ENCODE measurements at places on chromosomes 11 and 22. TPM values are rescaled to one million over a fixed set of nuclear protein-coding genes. Genes with fewer than 3 reads are reported as not detected.
A peak's percentile ranks its signal among the peaks of the same experiment; 100 is the strongest.

GRCh38 chr11:131889146-131889577 lies 518.7 kb downstream of the NTM start:
- peak; percentile 56 for DNase-seq
- peak overlapping the region; percentile 91 for H3K27ac ChIP-seq
- peaks cover 35% of the 10 kb centered on the region for H3K4me1 ChIP-seq
- H3K36me3 ChIP-seq: no peaks in the 10 kb centered on the region

The TANGO2 gene
- 15.0 TPM for total RNA-seq

- no peak for DNase-seq
- H3K36me3 ChIP-seq: no peaks in the 10 kb centered on the region
- H3K4me3 ChIP-seq: no peak overlapping the region
- H3K27ac ChIP-seq: no peak overlapping the region
- H3K4me1 ChIP-seq: no peaks in the 10 kb centered on the region
Observed at GRCh38 chr11:117444711-117445658, 117.3 kb downstream of the CEP164 start.

GRCh38 chr22:46071451-46072109 lies 78.7 kb upstream of the PPARA start:
- no peak overlapping the region for H3K27ac ChIP-seq
- H3K36me3 ChIP-seq: no peaks in the 10 kb centered on the region

The KRTAP5-10 gene
- total RNA-seq: not detected

DNA sequence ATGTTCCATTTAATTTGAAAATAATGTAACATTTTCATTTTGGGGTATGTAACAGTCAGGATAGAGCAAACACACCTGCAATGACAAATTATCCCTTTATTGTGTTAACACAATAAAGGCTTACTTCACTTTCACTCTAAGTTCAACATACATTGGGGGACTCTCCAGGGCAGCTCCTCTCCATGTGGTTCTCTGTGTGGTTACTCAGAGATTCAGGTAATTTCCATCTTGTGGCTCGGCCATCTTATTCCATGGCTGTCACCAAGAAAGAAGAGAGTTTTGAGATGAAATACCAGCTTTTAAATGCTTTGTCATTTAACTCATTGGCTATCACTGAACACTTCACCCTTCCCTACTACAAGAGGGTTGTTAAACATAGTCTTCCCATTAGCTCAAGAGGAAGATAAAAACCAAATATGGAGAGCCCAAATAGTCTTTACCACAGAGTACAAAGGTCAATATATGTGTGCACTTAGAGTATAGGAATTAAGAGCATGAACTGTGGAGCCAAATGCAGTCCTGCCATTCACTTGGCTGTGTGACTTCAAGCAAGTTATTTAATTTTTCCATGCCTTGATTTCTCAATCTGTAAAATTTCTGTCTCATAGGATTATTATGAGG lies 10.6 kb upstream of the TPH1 start:
- no peak overlapping the region for H3K4me3 ChIP-seq
- H3K27ac ChIP-seq: no peak overlapping the region

DNA sequence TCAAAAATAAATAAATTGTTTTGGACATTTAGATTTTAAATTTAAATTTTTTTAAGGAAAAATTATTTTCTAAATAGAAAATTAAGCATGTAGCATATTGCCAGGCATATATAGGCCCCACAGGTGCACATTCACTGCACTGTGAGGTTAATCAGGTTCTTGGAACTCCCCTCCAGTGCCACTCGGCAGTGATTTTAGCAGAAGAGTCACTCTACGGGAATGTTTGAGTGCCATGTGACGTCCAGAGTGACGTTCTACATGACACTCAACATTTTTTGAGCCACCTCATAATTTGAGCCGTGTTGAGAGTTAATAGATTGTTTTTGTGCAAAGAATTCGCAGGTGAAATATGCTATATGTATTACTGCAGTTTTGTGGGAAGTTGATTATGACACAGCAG lies 77.4 kb downstream of the SWAP70 start:
- DNase-seq: no peak
- no peak overlapping the region for H3K4me3 ChIP-seq
- peaks cover 22% of the 10 kb centered on the region for H3K36me3 ChIP-seq
- H3K4me1 ChIP-seq: no peaks in the 10 kb centered on the region
- H3K27me3 ChIP-seq: no peaks in the 10 kb centered on the region
- H3K27ac ChIP-seq: no peak overlapping the region

DNA sequence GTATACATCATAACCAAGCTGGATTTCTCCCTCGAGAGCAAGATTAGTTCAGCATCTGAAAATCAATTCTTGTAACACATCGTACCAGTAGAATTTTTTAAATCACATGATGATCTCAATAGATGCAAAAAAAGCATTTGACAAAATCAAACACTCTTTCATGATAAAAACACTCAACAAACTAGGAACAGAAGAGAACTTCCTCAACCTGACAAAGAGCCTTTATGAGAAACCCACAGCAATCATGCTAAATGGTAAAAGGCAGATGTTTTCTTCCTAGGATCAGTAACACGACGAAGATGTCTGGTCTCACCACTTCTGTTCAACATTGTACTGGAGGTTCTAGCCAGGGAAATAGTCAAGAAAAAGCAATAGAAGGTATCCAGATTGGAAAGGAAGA lies 34.1 kb upstream of the TMPRSS4 start:
- H3K27me3 ChIP-seq: no peaks in the 10 kb centered on the region
- no peak overlapping the region for H3K27ac ChIP-seq
- H3K4me1 ChIP-seq: no peaks in the 10 kb centered on the region
- no peaks in the 10 kb centered on the region for H3K36me3 ChIP-seq
- no peak overlapping the region for H3K4me3 ChIP-seq

All from GM23338 (cell line).